ENCODE measurements at places on chromosomes 1 and 21. TPM values are rescaled to one million over a fixed set of nuclear protein-coding genes. Genes with fewer than 3 reads are reported as not detected.

DNA sequence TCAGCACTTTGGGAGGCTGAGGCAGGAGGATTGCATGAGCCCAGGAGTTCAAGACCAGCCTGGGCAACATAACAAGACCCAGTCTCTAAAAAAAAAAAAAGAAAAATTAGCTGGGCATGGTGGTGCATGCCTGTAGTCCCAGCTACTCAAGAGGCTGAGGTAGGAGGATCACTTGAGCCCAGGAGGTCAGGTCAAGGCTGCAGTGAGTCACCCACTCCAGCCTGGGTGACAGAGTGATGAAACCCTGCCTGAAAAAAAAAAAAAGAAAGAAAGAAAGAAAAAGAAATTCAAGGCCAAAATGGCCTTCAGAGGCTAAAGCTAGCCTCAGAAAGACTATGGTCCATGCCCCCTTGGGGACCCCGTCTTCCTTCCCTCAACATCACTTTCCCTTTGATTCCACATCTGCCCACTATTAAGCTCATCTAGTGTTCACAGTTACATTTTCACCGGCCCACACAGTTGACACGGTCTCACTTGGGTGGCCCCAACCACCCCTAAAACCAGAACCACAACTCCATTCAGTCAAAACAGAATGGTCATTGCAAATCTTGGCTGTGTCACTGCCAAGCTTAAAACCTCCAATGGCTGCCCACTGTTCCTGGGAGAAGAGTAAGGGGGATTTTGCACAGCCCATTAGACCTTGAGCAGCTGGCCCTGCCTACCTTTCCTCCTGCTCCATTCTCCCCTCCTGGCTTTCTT is 2.1 kb upstream of the CAPN8 start:
- DNase-seq: no peak

SLC1A7 gene
- polyA plus RNA-seq: 0.29 TPM

DNA sequence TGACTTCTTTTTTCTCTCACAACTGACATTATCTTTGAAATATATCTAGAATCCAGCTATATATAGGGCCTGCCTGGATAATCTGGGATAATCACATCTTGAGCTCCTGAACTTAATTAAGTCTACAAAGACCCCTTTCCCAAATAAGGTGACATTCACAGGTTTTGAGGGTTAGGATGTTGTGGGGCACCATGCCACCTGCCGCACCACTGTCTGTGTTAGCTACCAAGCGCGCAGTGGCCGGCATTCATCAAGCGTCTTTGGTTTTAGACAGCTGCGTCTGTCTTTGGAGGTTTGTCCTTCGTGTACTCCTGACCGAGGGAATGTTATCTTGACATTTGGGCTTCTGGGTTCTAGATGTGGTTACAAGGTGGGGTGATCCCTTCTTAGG is 7.5 kb downstream of the TRAPPC10 start:
- no peak for DNase-seq

TTC34 gene
- polyA plus RNA-seq: 0.16 TPM

DNA sequence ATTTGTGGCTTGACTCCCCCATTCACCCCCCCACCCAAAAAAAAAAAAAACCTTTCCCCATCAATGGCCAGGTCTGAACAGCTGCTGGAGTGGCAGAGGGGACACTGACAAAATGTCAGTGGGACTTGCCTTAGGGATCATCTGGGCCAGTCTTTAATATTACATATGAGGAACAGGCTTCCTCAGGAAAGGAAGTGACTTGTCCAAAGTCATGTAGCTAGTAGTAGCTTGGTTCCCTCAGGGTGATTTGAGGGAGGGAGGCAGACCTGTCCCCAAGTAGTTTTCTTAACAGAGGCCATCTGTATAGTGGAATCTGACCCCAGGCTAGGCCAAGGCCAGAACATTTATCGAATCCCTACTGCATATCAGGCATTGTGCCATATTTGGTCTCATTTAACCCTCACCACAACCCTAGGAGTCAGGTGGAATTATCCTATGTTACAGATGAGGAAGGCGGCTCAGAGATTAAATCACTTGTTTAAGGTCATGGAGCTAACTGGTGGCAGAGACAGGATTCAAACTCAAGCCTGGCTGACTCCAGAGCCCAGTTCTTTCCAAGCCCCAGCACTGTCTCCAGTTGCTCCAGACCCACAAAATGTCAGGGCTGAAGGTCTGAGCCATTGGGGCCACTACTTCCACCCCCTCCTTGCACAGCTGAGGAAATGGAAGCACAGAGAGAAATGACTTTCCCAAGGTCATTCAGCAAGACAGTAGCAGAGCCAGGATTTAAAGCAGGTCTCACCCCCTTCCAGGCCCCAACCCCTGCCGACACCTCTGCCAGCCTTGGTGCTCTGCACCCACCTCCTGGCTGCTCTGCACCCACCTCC is 10.4 kb downstream of the ZBTB7B start:
- no peak for DNase-seq

KPRP gene
- polyA plus RNA-seq: not detected

FMO4 gene
- 3.2 TPM for polyA plus RNA-seq

DNA sequence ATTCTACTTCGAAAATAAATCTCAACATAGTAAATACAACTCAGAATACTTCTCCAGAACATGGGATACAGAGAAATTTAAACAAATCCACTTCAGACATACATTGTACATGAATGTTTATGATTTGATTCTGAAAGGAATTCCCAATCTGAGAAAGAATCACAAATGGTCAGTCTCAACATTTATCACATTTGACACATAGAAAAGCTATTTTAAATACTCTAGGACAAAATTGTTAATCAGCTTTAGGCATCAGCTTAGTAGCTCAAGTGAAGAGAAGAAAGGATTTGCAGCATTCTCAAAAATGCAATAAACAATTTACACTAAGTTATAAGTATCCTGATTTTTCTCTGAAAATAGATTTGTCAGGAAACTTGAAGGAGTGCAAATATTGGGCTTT is 184.8 kb downstream of the PTPRC start:
- DNase-seq: no peak

GPR25 gene
- polyA plus RNA-seq: 0.06 TPM
